ENCODE measurements at places on chromosomes 5 and 9. TPM values are rescaled to one million over a fixed set of nuclear protein-coding genes. Genes with fewer than 3 reads are reported as not detected.

DNA sequence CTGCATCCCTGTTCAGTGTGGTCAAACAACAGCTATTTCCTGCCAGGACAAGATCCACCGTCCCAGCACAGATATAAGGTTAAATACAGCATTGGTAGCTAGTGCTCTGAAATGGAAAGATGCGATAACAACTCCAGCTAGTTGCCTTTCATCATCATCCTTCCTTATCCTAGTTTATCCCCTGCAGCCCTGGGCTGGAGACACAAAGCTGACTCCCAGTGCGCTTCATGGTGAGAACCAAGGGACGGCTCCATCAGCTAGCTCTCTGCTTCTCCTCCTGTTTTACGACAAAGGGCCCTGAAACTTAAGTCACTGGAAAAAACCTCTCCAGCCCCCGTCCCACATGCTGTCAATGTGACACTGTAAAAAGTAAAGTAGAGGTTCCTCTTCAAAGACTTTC lies 37.9 kb downstream of the CDC14B start:
- no peak overlapping the region for H3K4me3 ChIP-seq
- no peak for DNase-seq
- H3K4me1 ChIP-seq: no peaks in the 10 kb centered on the region
- no peaks in the 10 kb centered on the region for H3K27me3 ChIP-seq

DNA sequence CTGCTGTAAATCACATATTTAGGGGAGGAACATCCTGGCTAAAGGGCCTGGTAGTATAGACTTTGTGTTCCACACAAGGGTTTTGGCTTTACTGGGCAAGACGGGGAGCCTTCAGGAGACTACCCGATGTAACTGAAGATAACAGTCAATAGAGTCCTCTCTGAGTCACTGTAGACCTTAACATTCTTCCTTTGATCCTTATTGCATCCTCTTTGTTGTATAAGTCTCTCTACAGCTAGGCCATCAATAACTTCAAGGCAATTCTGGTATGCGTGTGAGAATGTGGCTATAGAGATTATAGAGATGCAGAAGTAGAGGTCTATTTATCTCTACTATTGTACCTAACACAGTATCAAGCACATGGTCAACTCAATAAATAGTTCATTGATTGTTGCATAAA lies 67.3 kb upstream of the STK32A start:
- no peak overlapping the region for H3K4me3 ChIP-seq
- H3K4me1 ChIP-seq: no peaks in the 10 kb centered on the region
- H3K27ac ChIP-seq: no peak overlapping the region
- H3K36me3 ChIP-seq: no peaks in the 10 kb centered on the region
- H3K27me3 ChIP-seq: no peaks in the 10 kb centered on the region

DNA sequence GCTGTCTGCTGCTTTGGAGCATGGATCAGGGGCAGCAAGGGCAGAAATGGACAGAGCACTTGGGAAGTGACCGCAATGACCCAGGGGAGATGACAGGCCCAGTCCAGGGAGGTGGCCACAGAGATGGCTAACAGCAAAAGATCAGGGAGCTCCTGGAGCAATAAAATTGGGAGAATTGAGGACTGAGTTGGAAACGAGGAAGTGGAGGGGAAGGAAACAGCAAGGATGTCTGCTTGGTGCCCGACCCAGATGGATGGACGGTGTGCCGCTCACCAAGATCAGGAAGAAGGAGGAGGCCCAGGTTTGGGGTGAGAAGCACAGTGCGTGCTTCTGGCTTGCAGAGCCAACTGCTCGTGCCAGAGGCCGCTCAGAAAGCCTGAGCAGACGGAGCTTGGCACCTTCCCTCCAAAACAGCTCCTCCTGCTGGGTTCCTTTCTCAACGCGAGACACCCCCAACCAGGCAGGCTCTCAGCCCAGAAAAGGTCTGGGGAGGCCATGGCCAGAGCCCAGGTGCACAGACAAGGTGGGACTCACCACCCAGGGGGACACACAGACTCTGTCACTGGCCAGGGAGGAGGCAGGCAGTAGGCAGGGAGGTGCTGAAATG lies 1.7 kb upstream of the SLC34A1 start:
- no peak overlapping the region for H3K27ac ChIP-seq
- H3K36me3 ChIP-seq: no peaks in the 10 kb centered on the region
- H3K4me3 ChIP-seq: no peak overlapping the region
- peak; percentile 72 for DNase-seq
- H3K27me3 ChIP-seq: no peaks in the 10 kb centered on the region

DNA sequence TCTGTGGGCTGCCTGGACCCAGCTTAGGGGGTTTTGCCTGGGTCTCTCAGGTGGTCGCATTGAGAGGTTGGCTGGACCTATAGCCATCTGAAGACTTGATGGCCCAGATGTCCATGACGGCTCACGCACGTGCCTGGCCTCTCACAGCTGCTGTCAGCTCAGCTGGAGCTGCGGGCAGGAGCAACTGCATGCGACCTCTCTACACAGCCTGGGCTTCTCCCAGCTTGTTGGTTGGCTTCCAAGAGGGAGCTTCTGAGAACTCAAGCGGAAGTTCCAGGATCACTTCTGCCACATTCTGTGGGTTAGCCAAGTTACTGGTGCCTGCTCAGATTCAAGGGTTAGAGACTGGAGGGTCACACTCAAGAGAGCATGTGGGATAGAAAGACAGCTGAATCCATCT lies 99.2 kb downstream of the DAPK1 start:
- H3K27me3 ChIP-seq: no peaks in the 10 kb centered on the region
- no peak for DNase-seq
- H3K36me3 ChIP-seq: no peaks in the 10 kb centered on the region

GRCh38 chr5:134594797-134595457 lies 37.7 kb downstream of the SAR1B start:
- no peak for DNase-seq
- no peak overlapping the region for H3K4me3 ChIP-seq
- H3K27me3 ChIP-seq: no peaks in the 10 kb centered on the region
- no peaks in the 10 kb centered on the region for H3K36me3 ChIP-seq
- no peaks in the 10 kb centered on the region for H3K4me1 ChIP-seq

GRCh38 chr5:160357394-160357793 lies 13.0 kb downstream of the C1QTNF2 start:
- no peaks in the 10 kb centered on the region for H3K36me3 ChIP-seq
- no peak for DNase-seq
- H3K4me3 ChIP-seq: no peak overlapping the region
- H3K27me3 ChIP-seq: no peaks in the 10 kb centered on the region
- no peak overlapping the region for H3K27ac ChIP-seq
- no peaks in the 10 kb centered on the region for H3K4me1 ChIP-seq

DNA sequence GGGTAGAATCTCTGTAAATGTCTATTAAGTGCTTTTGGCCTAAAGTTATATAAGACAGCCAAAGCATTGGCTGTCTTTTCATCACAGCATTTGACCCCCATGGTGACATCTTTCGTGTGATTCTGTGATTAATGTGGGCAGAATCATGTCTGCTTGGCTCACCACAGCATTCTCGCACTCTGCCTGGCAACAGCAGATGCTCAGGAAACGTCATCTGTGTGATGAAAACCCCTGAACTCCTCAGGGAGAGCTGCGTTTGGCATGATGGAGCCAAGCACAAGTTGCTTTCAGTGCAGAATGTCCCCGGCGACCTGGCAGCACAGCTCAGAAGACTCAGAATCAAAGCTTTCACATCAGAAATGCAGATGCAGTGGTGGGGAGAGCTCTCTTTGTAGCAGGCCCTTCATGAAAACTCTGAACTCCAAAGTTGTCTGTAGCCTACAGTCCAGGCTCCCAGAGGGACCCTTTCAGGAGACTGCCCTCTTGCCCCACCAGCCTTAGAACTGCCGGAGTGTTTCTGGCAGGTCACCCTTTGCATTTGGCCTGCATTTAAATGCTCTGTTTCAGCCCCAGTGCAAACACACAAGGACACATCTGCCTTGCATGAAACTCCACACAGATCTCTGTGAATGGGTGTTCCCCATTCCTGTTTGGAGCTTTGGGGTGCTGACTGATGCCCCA lies 155.6 kb upstream of the PANK3 start:
- H3K27me3 ChIP-seq: no peaks in the 10 kb centered on the region
- H3K4me3 ChIP-seq: no peak overlapping the region
- DNase-seq: no peak
- no peak overlapping the region for H3K27ac ChIP-seq

GRCh38 chr9:88076286-88077070 lies 61.8 kb downstream of the SPATA31C2 start:
- H3K27me3 ChIP-seq: peaks cover 5% of the 10 kb centered on the region
- H3K4me3 ChIP-seq: peak overlapping the region; percentile 39
- no peaks in the 10 kb centered on the region for H3K36me3 ChIP-seq
- no peak overlapping the region for H3K27ac ChIP-seq

DNA sequence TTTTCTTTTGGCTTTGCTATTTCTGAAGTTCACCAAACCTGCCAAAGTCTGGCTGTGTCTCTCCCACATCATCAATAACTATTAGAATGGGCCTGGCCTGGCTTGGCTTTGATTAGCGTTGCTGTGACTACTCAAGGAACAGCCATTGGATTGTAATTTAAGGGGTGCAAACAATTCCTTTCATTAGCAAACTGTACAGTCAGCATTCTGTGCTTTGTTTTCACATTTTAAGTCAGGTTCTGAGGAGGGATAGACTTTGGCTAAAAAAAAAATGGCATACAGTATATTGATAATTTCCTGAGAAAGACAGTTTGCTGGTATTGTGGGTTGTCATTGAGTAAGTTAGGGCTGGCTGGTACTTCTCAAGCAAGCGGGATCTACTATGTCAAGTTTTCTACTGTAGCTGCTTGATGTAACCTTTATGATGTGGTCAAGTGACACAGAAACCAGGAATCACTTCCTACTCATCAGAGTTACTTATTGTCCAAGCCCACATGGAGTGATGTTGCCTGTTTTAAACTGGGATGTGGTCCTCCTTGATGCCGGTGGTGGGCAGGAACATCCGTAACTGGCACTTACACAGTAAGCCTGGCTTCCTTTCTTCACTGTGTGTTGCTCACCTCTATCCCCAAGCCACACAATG lies 161.4 kb downstream of the CD180 start:
- H3K36me3 ChIP-seq: no peaks in the 10 kb centered on the region
- no peak overlapping the region for H3K27ac ChIP-seq
- no peak for DNase-seq
- H3K4me3 ChIP-seq: no peak overlapping the region
- no peaks in the 10 kb centered on the region for H3K27me3 ChIP-seq

DNA sequence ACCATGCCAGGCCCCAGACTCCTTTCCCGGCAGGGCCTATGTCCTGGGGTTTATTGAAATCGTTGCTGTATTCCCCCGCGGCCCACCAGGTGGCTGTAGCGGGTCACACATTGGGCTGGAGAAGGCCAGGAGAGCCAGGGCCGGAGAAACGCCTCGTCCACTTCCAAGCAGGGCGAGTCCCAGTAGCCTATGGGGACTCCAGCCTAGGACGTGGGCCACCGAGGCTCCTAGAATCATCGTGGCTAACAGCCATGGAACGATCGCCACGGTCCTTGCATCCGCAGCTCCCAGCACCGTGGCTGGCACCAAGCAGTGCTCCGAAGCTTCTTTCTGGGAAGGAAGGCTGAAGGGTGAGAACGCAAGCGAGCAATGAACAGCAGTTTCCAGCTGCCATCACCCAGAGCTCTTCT lies 87.7 kb downstream of the ENTREP1 start:
- DNase-seq: no peak
- H3K4me3 ChIP-seq: no peak overlapping the region
- H3K27ac ChIP-seq: no peak overlapping the region
- H3K27me3 ChIP-seq: no peaks in the 10 kb centered on the region

DNA sequence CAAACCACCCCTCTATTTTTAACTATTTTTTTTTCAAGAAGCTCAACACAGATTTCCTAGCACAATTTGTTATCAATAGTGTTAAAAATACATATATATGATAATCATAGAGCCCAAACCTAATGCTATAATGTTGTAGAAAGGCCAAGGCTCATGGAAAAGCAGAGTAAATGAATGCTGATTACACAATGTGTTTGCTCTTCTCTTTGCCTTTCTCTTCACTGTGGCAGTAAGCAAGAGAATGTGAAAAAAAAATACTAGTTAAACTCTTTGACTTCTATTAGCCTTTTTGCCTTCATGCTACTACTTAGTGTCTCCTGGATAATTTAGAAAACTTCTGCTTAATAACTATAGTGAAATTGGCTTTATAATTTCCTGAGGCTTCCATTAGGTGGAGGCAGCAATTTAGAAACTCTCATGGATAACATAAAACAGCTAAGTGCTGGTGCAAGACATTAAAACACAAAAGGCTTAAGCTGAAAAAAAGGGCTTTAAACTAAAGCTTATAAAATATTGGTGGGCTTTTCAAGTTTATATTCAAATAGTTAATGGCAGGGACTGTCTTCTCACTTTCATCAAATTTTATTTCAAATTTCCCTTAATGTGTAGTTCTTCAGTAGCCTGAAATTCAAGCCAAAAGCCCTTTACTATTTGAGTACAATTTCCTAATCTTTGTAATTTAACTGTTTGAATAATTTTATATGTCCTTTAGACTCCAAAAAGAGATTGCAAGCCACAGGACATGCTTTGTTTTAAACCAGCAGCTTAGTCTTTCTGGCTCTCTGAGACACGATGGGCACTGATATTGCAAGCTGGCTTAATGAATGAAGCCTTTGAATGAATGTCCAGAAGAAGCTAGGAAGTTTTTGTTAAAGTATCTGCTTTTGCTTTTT lies 2031.8 kb upstream of the CDH6 start:
- H3K4me1 ChIP-seq: no peaks in the 10 kb centered on the region
- no peak for DNase-seq
- H3K4me3 ChIP-seq: no peak overlapping the region
- H3K27me3 ChIP-seq: no peaks in the 10 kb centered on the region

DNA sequence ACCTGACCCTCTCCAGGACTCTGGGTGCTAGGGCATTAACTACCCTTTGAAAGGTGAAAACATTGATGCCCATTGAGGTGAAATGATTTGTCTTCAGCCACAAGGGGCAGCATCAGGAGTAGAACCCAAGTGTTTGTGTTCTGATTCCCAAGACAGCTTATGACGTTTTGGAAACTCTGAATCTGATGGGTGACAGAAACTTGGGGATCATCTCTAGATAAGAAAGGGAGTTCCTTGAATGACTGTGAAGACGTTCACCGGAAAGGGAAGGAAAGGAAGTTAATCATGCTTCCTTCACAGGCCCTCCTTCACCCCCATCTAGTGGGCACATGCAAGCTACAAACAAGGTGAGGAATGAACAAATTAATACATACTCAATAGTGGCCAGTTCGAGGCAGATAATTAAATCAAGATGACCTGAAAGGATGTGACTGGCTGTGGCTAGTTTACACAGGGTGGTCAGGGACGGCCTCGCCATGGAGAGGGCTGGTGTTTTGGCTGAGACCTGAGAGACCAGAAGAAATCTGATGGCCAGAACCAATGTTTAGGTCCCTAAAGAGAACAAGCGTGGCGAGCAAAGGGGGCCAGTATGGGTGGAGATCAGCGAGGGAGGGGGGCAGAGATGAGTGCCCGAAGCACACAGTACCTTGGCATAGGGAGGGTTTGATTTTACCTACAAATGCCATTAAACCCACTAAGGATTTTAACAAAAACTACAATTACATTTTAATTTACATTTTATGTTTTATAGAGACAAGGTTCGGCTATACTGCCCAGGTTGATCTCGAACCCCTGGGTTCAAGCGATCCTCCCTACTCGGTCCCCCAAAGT lies 937 bp upstream of the SLC26A2 start:
- H3K4me3 ChIP-seq: peak overlapping the region; percentile 98
- DNase-seq: peak; percentile 29
- H3K36me3 ChIP-seq: no peaks in the 10 kb centered on the region
- H3K4me1 ChIP-seq: peaks cover 28% of the 10 kb centered on the region
- no peaks in the 10 kb centered on the region for H3K27me3 ChIP-seq

GRCh38 chr9:98807070-98807813 lies at the start of gene GALNT12:
GALNT12 (plus strand) TSS chr9:98807670; CDS start chr9:98807699, 29 bp downstream.
- H3K27me3 ChIP-seq: no peaks in the 10 kb centered on the region
- DNase-seq: peak; percentile 42
- peak within 1 kb of the TSS; percentile 56 for H3K4me3 ChIP-seq
- peak within 1 kb of the TSS; percentile 12 for H3K27ac ChIP-seq
- no peaks in the 10 kb centered on the region for H3K36me3 ChIP-seq
- H3K4me1 ChIP-seq: peaks cover 11% of the 10 kb centered on the region

The NR2F1 gene
- total RNA-seq: not detected

The FAM53C gene
- 27.7 TPM for total RNA-seq

The ANKRD18A gene
- 12.2 TPM for total RNA-seq

The CHSY3 gene
- not detected for total RNA-seq
